Stimulated activated CD8-positive, alpha-beta memory T cell treated with anti-CD3 and anti-CD28 coated beads, Interleukin-2, amount 100 ng/mL, for 1 hour (primary cell): ENCODE measurements at places on chromosomes 2 and 18.

DNA sequence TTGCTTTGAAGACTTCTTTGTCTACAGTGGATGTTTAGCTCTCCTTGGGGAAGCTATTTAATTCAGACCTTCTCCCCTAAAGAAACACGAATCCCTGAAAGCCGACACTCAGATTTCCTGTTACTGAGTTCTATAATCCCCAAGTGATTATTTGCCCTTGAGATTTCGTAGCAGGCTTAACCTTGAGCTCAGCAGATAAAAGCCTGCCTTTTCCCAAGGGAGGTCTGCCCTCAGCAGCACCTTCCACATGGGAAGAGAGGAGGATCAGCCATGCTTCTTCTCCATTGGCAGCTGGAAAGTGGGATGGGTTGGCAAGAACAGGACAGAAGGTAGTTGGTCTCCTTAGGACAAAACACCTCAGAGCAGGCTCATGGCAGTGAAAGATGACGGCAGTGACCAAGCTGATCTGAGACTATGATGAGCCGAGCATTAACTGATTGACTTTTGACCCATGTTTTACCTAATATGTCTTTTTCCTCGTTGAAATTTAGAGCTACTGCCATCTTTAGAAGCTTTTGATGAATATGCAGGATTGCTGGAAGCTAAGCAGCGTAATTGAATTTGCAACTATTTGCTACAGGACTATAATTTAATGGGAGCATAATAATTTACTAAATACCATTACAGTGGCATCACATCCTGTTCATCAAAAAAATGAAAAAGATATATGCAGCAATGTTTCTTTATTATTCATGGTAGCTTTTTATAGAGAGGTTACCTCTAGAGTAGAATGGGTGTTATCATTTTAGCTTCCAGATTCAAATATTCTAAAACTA, 511.1 kb upstream of the ID2 start:
- no peak for DNase-seq

- DNase-seq = no peak
Observed at GRCh38 chr2:100426384-100426720, 8.9 kb upstream of the CHST10 start.

GRCh38 chr2:46241344-46241743, 55.9 kb upstream of the EPAS1 start:
- no peak for DNase-seq

DNA sequence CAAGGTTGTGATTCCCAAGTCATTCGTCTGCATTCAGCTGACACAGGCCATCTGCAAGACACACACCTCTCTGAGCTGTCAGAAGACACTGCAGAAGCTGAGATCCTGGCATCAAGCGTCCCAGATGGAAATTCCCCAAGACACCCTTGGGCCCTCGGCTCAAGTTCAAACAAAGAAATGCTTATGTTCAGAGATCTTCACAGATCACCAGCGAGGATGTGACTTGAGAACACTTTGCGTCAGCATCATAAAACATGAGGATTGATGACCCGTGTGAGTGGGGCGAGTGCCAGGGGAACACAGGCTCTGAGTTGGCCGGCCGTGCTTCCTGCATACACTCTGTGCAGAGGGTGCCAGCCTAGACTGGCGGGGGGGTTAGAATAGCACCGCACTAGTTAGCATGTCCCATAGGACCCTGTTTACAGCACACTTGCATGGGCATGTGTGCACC, 36.8 kb downstream of the KCNIP3 start:
- no peak for DNase-seq

DNA sequence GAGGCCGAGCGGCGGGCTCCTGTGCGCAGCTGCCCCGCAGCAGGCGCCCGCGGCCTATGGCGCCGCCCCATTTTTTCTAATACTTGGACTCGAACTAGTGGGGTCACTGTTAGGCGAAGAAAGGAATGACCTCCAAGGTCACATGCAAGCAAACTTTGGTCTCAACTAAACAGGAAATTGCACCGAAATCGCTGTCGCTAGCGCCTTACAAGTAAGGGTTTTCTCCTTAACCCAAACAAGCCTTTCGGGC, 339 bp downstream of the ACAA2 start:
- DNase-seq = no peak

- DNase-seq = no peak
Observed at GRCh38 chr2:238847841-238848690, at the start of gene TWIST2. Gene TWIST2, plus strand, starts transcription at chr2:238848085. Its CDS starts 131 bp downstream, at chr2:238848216.
